GM12878 (cell line): ENCODE measurements at places on chromosomes 2 and 18. TPM values are rescaled to one million over a fixed set of nuclear protein-coding genes. Genes with fewer than 3 reads are reported as not detected.
A peak's percentile ranks its signal among the peaks of the same experiment; 100 is the strongest.

DNA sequence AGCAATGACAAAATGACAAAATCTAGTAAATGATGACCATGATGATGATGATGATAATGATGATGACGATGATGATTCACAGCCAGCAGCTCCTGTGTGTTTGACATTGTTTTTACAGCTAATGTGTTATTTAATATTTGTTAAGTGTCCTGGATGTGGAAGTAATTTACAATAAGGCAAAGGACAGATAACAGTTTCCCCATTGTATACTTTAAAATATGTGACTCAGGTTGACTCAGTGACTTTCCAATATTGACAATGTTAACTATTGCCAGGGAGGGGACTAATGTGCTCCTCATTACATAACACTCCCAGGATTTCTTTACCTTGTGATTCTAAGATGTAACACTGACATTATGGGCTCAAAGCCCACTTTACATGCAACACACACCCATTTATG lies 602.2 kb downstream of the FBXO15 start:
- no peak for DNase-seq

DNA sequence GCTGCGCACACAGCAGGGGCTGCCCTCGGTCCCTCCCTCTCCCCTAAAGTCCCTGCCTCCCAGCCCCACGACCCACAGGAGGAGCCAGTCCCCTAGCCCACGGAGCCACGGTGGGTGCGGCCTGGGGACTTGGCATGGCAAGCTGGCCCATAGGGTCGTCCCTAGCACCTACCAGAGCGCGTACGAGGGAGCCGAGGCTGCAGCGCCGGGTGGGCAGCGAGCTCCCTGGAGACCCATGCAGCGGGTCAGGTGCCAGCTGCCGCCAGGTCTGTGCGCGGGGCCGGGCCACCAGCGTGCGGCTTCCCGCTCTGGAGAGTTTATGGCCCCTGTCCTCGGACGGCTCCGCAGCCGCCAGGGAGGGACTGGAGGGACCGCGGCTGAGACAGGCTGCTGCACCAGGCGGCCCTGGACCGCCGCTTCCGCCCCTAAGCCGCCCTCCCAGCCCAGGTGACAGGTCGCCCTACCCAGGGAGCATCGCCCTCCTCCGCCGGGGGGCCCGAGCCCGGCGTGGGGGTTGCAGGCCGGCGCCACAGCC lies 273.6 kb downstream of the CCDC74A start:
- no peak for DNase-seq

GRCh38 chr2:159144776-159145614 lies 141.5 kb downstream of the WDSUB1 start:
- peak; percentile 47 for DNase-seq

TXNDC2 gene
- 0.40 TPM in 1 of 2 replicates, not detected in the other for total RNA-seq

DNA sequence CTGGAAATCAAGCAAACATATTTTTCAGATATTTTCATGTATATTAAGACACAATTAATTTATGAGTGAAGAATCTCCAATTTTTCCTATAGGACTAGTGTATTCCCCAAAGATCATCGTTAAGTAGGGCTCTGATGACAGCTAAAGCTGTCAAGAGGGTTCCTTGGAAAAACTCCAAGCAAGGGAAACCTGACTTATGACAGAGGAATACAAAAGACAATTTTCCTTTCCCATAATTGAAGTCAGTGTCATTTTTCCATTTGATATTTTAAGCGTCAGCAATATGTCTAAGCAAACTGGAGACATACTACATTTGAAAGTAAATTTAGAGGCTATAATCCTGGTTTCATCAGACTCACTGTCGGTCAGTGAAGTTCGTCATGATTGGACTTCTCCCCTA lies 36.1 kb downstream of the RIT2 start:
- no peak for DNase-seq

- DNase-seq: no peak
Observed at GRCh38 chr2:58914733-58915505, 673.8 kb upstream of the FANCL start.

FER1L5 gene
- total RNA-seq: not detected in 2 replicates

- no peak for DNase-seq
Observed at GRCh38 chr18:13400636-13401315, 182.2 kb downstream of the LDLRAD4 start.

KLHL29 gene
- 17.9 and 19.5 TPM in 2 replicates for total RNA-seq

FN1 gene
- total RNA-seq: 5.9 TPM in 2 replicates

- no peak for DNase-seq
Observed at GRCh38 chr18:57052759-57053158, 94.1 kb upstream of the BOD1L2 start.

GRCh38 chr18:11050966-11051365 lies 98.4 kb downstream of the PIEZO2 start:
- DNase-seq: no peak

GPAT2 gene
- total RNA-seq: not detected in 2 replicates

- no peak for DNase-seq
Observed at GRCh38 chr18:49890041-49890440, 76.7 kb upstream of the ACAA2 start.

- DNase-seq: no peak
Observed at GRCh38 chr2:150586858-150587257, 99.4 kb upstream of the RND3 start.

DNA sequence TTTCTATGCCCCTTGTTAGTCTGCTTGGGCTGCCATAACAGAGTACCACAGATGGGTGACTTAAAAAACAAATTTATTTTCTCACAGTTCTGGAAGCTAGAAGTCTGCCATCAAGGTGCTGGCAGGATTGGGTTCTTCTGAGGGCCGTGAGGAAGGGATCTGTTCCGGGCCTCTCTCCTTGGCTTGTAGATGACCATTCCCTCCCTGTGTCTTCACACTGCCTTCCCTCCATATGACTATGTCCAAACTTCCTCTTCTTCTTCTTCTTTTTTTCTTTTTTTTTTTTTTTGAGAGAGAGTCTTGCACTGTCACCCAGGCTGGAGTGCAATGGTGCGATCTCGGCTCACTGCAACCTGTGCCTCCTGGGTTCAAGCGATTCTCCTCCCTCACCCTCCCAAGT lies 13.1 kb upstream of the CCNYL1 start:
- no peak for DNase-seq

SERPINB4 gene
- total RNA-seq: not detected in 2 replicates
